ENCODE measurements at places on chromosomes 16 and 17.

DNA sequence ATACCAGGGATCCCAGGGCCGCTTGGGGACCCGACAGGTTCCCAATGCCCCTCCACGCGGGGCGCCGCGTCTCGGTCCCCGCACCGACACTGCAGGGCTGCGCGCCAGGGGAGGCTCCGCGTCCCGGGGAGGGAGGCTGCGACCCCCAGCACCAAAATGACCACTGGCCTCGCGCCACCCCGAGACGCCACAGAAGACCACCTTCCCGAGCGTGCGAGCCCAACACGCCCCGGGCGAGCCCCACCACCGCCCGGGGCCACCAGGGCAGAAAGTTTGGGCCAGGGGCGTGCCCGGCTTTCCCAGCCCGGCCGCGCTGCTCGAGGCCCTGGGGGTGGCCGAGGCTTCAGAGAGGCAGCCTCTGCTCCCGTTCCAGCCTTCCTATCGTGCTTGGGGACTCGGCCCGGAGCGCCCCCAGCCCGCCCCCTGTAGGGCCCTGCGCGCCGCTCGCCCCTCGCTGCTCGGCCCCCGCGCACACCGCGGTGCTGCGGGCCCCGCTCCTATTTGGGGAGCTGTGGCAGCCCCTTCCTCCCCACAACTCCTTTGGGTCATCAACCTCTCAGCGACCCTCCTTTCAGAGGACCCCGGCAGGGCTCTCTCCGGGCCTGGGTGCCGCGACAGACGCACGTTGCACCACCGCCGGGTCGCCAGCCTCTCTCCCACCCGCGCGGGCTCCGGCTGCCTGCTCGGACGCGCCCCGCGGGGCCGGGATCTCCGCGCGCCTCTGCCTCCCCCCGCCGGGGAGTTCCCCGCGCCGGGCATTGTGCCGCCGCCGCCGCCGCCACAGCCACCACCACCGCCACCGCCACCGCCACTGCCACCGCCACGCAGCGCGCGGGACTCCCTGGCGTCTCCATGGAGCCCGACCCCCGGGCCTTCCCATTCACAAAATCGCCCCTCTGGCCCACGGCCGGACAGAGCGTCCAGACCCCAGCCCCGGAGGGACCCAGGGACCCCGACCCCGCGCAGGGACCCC is 892 bp downstream of the RBFOX3 start:
- no peak for DNase-seq

- DNase-seq: no peak
Observed at GRCh38 chr17:38896346-38896954, 26.6 kb downstream of the LASP1 start.

- DNase-seq: no peak
Observed at GRCh38 chr16:85649411-85650134, 36.5 kb downstream of the GSE1 start.

DNA sequence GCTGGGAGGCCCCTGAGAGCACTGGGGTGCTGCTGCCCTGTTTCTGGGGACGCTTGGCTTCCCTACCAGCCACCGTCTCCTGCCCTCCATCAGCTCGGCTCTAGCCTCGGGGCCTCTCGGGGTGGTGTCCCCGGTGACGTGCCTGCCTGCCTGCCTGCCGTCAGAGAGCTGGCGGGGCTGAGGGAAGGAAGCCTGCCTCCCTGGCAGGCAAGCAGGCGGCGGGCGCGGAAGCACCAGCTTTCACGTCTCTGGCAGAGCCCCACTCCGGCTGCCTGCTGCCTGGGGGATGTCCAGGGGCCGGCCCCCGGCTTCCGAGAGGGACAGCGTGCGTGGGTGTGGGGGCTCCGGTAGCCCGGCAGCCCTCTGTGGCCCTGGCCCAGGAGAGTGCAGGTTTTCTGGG is 9.3 kb downstream of the CENPX start:
- DNase-seq: no peak

DNA sequence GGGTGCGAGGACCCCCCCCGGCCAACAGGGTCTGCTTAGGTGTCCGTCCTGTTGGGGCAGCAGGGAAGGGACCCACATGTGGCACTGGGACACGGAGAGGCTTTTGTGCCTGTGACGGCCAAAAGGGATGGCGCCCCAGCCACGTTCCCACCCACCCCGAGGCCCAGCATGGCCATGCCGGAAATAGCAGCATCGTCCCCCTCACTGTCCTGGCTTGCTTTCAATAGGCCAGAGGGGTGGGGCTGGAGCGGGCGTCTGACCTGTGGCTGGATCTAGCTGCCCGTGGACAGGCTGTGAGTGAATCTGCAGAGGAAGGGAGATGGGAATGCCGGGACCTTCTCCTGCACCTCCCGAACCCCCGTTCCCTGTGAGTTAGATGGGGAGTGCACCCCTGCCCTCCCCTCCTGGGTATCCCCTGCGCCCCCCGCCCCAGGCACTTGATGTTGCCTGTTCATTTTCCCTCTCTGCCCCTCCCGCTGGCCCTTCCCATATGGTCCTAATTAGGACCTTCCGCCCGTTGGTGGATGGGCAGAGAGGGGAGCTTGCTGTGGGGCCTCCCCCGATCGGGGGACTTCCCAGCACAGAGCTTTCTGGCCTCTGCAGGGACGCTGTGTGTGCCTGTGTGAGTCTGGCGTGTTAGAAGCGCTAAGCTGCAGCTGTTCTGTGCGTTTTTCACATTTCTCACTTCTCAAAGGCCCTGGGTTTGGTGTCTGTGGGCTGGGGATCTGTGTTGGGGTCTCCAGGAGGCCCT is 292.8 kb downstream of the SEC14L1 start:
- DNase-seq: no peak

DNA sequence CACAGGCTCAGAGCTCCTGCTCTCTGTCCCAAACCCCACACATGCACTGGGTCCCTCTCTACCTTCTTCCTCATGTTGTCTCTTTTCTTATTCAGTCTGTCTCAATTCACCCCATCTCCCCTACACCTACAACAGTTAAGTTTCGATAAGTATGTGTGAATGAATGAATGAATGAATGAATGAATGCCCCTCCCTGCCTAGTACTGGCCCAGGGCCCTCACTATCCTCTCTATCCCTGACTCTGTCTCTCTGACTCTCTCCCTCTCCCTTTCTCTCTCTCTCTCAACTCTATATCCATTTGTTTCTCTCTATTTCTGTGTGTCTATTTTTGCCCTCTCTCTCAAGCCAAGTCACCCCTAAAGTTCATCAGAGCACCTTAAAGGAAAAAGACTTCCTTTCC is 6.7 kb upstream of the KRT9 start:
- DNase-seq: no peak

DNA sequence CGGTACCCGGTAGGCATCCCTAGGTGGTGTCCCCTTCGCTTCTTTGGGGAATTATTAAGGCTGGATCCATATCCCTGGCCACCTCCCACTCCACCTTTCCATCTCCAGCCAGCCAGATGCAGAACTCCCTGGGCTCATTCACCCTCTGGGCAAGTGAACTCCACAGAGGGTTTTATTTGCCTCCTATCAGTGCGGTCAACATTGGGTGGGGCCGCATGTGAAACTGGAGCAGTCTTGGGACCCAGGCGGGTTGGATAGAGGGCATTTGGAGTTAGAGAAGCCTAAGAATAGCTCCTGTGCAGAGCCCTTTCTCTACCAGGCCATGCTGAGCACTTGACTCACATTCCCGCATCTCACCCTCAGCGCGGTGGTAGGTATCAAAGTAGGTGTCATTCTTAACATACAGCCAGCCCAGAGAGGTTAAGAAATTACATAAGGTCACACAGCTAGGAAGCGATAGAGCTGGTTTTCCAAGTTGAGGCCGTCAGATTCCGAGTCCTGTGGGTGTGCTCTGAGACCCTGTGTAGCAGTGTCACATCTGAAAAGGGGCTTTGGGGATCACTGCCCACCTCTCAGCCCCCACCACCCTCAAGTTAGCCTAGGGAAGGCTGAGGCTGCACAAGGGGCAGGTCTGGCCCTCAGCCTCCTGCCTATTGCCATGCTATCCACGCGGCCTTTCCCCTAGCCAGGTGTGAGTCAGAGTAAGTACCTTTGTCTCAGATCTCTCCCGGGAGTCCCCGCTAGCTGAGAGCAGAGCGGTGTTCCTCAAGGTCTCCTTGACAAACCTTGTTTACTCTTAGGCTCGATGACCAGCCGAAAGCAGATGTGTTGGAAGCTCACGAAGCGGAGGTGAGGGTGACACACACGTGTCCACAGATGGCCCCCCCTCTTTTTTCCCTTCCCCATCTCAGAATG is 26.9 kb upstream of the LGALS9 start:
- DNase-seq: no peak

GRCh38 chr17:1762233-1762900 is 507 bp downstream of the SERPINF1 start:
- peak; percentile 37 for DNase-seq

GRCh38 chr17:82940226-82941020 is 100.6 kb upstream of the ZNF750 start:
- DNase-seq: no peak

DNA sequence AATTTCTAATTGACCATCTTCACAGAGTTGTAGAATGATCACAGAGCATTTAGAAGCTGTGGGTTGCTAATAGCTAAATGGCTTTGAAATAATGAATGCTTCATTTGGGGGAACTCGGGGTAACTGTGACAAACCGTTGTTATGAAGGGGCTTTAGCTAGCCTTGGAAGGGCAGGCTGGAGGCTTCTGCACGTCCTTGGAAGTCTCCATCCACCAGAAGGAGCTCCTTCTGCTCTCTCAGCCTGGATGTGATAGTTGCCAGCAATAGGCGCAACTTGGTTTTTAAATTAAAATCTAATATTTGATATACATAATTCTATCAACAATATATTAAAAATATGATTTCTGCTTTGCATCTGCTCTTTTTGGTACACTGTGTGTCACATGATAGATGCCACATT is 200.5 kb downstream of the RPTOR start:
- DNase-seq: no peak

GRCh38 chr17:60327901-60328273 is 64.0 kb downstream of the USP32 start:
- no peak for DNase-seq

Measured in GM06990 (cell line).